Stimulated activated CD8-positive, alpha-beta memory T cell treated with anti-CD3 and anti-CD28 coated beads, Interleukin-2, amount 100 ng/mL, for 1 hour (primary cell): ENCODE measurements at places on chromosomes 12 and 14.

DNA sequence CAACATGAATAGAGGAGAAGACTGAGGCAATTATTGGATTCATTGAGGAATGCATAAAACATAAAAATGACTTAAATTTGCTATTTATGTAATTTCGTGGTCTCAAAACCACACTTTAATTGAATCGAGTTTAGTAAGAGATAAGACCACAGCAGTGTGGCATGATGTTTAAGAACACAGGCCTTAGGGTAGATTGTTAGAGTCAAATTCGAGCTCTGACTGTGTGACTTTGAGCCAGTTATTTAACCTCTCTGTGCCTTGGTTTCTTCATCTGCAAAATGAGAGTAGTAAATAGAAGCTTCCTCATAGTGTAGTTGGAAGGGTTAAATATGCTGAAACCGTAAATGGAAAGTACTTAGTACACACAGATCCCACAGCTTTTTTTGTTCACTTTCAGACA, 9.3 kb upstream of the SSTR1 start:
- no peak for DNase-seq

- no peak for DNase-seq
These were observed 25.5 kb upstream of the KCNK10 start for GRCh38 chr14:88348546-88348945.

DNA sequence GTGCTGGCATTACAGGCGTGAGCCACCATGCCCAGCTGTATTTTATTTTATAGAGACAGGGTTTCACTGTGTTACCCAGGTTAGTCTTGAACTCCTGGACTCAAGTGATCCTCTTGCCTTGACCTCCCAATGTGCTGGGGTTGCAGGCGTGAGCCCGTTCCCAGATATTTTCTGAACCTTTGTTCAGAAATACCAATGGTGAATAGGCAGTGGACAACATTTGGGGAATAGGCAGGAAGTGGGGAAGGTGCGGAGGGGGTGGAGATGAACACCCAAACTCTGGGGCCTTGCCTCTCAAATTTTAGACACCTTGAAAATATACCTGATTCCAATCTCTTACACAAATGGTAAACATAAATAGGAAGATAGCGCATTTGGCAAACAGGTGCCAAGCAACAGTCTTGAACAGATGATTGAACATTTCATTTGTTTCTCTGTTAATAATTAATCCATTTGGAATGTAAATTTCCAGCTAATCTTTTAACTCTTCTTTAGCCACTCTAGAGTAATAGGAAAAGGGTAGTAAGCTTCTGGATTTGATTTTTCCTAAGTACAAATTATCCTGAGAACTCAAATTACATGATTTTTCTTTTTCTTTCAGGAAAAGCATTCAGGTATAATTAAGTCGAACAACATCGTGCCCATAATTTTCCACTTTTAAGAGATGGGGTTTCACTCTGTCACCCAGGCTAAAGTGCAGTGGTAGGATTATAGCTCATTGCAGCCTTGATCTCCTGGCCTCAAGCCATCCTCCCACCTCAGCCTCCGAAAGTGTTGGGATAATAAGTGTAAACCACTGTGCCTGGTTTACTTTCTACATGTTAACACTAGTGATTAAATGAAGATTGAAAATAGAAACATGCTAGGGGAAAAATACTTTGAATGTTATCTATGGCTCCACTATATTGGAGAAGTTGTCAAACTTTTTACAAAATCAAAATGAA, 22.9 kb upstream of the RNF34 start:
- DNase-seq, result no peak

GRCh38 chr12:6766651-6767349, 637 bp downstream of the PTMS start:
- DNase-seq, result peak; percentile 27

- peak; percentile 56 for DNase-seq
These were observed 31.1 kb downstream of the ALDH1L2 start for GRCh38 chr12:105053116-105053572.

- DNase-seq, result no peak
These were observed 6.7 kb upstream of the FAM222A start for GRCh38 chr12:109706747-109707469.

DNA sequence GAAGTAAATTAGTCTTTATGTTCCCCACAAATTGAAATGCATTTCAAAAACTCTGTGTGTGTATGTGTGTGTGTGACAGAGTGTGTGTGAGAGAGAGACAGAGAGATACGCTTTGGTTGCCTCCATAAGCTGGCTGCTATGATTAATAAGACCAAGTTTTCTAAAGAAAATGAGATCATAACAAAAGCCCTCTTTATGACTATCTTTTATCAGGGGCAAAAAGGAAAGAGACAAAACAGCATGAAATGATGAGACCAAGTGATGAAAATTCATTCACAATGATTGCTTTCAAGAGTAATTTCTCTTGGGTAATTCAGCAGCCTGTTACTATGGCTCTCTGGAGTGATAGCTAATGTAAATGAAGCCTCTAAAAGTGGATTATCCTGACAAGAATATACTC, 277.6 kb upstream of the PLEKHG7 start:
- DNase-seq, result no peak

- no peak for DNase-seq
These were observed 23.4 kb downstream of the PLEKHG3 start for GRCh38 chr14:64727551-64728071.

DNA sequence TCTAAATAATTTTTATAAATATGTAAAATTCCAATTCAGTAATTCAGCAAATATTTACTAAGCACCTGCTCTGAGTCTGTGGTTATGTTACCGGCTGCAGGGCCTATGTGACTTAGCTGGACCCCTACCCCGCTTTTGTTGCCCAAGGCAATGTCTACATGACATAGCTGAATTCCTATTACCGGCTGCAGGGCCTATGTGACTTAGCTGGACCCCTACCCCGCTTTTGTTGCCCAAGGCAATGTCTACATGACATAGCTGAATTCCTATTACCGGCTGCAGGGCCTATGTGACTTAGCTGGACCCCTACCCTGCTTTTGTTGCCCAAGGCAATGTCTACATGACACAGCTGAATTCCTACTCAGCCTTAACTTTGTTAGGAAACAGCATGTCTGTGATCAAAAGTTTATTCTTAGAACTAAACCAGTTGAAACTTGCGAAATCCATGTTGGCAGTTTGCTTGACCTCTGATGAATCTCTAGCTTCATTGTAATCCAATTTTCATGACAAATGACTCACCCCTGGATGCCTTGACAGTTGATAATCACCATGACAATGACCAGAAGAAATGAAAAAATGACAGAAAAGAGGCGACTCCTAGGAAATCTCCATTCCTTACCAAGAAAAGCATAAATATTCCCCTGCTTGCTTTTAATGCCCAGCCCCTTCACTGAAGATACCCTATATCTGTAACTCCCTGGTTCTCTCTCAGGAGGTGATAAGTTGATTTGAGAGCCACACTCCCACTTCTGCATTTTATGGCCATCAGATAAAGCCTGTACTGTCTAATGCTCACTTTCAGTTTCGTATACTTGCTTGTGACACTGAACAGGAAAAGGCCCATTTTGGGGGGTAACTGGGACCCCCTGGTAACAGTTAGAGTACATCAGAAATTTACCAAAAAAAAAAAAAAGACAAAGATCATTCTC, 148.4 kb upstream of the SYT10 start:
- no peak for DNase-seq
